Jurkat, Clone E6-1 (cell line): ENCODE measurements at places on chromosomes 12 and 14.

- DNase-seq: peak; percentile 7
These were observed 5.9 kb downstream of the PSEN1 start for GRCh38 chr14:73142216-73142615.

GRCh38 chr14:21476523-21476924 is 235 bp downstream of the RAB2B start:
- DNase-seq: no peak

- DNase-seq: no peak
These were observed 18.6 kb upstream of the MDM1 start for GRCh38 chr12:68350753-68351152.

- DNase-seq: no peak
These were observed 79.2 kb downstream of the CCDC88C start for GRCh38 chr14:91338379-91338778.

GRCh38 chr12:100940503-100940902 is 145.9 kb downstream of the ANO4 start:
- no peak for DNase-seq

- DNase-seq: no peak
These were observed 46.0 kb downstream of the YEATS4 start for GRCh38 chr12:69405566-69405865.

- DNase-seq: no peak
These were observed 38.9 kb upstream of the BDKRB2 start for GRCh38 chr14:96165493-96166436.

DNA sequence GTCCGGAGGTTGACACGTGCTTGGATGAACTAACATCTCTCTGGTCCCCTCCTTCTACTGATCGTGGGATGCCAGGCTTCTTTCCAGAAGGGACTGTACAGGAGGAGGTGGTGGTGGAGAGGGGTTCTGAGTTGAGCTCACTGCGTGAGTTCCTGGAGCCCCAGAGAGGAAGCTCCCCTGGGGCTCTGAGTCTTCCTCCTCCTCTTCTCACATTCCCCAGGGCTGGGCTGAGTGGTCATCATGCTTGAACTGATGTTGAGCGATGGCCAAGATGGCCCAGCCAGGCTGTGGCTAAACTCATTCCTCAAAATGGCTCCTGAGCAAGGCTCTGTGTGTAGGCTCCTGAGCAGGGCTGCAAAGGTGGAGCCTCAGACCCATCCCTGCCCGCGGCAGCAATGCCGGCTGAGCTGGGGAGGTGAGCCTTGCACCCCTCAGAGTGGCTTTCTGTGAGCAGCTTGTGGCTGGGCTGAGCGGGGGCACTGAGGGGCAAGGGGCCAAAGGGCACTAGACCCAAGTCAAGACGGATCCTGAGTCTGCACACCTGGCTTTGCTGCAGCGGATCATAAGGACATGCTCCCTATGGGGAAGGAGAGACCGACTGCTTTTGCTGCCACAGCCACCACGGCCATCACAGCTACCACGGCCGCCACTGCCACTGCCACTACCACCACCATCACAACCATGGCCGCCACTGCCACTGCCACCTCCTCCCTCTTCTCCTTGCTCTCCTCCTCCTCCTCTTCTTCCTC is 35.4 kb downstream of the MEG3 start:
- no peak for DNase-seq

DNA sequence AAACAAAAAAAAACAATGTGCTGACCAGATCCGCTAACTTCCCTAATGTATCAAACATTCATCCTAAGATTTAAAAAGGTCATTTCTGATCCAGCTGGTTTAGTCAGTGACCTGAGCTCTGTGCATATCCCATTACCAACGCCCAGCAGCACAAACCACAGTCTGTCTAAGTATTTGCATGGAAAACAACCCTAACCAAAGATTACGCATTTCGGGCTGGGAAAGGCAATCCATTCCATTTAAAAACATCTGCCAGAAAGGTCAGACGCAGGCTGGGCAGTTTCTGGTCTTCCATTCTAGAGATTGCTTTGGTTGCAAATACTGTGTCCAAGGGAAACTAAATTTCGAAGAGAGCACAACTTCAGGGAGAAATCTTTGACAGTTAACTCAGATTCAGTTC is 234.9 kb downstream of the FLRT2 start:
- DNase-seq: no peak

DNA sequence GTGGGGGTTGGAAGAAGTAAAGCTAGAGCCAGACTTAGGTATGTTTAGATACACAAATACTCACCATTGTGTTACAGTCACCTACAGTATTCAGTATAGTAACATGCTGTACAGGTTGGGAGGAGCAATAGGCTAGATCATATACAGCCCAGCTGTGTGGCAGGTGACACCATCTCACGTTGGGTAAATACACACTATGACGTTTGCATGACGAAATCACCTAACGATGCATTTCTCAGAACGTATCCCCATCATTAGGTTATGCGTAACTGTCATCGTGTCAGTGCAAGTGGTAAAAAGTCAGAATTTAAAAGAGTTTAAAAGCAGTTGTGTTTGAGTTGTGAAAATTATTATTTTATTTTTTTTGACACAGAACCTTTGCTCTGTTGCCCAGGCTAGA is 167.1 kb downstream of the APAF1 start:
- no peak for DNase-seq

GRCh38 chr12:54868690-54869089 is 14.4 kb downstream of the MUCL1 start:
- DNase-seq: no peak

DNA sequence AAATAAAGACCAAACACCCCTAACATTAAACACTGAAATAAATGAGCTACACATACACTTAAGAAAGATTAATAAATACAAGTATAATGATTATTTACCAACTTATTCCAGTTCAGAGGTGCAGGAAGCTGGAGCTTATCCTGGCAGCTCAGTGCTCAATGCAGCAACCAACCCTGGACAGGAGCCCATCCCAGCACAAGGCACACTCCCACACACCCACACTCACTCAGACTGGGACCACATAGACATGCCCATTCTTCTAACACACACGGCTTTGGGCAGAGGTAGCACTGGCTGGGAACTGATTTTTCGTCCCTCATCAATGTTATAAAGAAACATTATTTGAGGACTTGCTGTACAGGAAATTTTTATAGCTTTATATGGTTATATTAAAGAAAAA is 797.4 kb downstream of the RPS29 start:
- DNase-seq: no peak

GRCh38 chr14:102930138-102930752 is 7.8 kb downstream of the AMN start:
- DNase-seq: no peak

GRCh38 chr12:66268562-66268961 is 33.7 kb upstream of the HELB start:
- no peak for DNase-seq

- no peak for DNase-seq
These were observed 2.0 kb upstream of the NTF3 start for GRCh38 chr12:5429741-5430557.

GRCh38 chr12:11134305-11134704 is at the start of gene TAS2R30:
Gene TAS2R30 (minus strand): TSS chr12:11134644. CDS start chr12:11134244, 400 bp downstream.
- no peak for DNase-seq

DNA sequence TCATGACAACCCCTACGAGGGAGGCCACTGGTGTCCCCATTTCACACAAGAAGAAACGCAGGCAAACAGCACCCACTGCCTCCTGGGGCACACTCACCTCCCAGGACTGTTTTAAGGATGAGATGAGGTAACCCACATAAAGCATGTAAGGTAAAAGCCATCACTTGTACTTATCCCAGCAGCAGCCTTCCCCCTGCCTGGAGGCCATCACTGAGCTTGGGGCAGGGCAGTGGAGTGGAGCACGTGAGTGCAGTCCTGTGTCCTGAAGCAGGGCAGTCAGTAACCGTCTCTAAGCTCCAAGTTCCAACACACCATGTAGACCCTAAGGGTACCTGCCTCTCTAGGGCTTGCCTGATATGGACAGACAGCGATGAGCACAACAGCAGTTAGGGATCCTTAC is 1.7 kb downstream of the POLE start:
- DNase-seq: no peak

GRCh38 chr12:21221778-21222177 is 90.8 kb downstream of the SLCO1B1 start:
- DNase-seq: no peak

DNA sequence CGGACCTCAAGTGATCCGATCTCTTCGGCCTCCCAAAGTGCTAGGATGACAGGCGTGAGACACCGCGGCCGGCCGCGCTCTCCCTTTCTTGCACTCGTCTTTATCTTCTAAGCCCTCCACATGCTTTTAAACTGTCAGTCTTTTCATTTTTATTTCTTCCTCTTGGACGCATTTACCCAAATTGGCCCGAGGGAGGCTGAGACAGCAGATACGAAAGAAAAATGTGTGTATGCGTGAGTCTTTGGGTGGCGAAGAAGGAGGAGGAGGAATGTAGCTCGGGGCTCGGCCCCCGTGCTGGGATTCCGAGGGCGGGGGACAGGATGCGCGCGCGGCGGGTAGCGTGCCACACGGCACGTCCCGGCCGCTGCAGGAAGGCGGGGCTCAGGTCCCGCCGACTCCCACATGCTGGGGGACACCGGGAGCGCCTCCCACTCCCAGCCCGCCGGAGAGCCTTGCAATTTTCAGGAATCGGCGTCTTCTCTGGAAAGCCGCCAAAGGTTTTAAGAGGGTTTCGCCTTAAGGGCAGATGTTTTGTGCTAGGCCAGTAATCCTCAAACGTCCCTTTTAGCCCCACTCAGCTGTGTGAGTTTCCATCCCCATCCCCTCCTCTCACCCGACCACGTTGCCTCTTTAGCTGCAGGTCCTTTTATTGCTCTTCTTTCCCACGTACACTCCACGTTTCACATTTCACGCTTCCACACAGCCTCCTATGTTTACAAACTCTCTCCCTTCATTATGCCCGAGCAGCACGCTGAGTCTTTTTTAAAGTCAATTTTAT is 34.7 kb upstream of the SLC2A3 start:
- DNase-seq: peak; percentile 59

GRCh38 chr12:108918206-108918605 is 38.3 kb downstream of the DAO start:
- DNase-seq: no peak

GRCh38 chr12:116226026-116226425 is 51.5 kb downstream of the MED13L start:
- no peak for DNase-seq

- DNase-seq: peak; percentile 39
These were observed 435 bp downstream of the FOXM1 start for GRCh38 chr12:2876431-2877046.

DNA sequence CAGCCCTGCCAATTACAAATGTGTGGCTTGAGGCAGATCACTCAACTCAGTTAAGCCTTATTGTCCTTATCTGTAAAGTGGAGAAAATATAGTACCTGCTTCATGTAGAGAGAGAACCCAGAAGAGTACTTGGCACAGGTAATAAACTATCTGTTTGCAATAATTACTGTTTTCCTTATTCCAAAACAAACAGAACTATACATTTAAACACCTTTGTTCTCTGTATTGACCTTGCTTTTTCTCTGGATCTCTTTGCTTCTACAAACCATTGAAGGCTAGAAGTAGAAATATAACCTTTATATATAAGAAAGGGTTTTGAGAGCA is 70.8 kb upstream of the SRSF5 start:
- DNase-seq: no peak

- DNase-seq: no peak
These were observed 53.8 kb downstream of the MOK start for GRCh38 chr14:102251161-102251560.

- DNase-seq: no peak
These were observed 136.5 kb upstream of the TMCC3 start for GRCh38 chr12:94786906-94787305.

DNA sequence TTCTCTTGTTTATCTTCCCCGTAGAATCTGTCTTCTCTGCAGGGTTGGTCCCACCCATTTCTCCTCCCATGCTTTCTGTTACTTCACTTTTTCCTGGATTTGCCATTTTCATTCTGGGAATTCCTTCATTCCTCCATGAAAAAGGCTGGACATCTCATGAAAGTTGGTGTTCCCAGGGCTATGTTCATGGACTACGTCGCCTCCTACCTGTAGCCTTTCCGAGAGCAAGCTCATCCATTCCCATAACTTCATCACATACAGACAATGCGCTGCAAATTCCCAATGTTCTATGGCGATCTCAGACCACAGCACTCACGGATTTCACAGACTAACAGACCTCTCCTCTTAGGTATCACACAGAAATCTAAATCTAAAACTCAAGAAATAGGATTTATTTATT is 217.1 kb downstream of the EXOC5 start:
- no peak for DNase-seq

DNA sequence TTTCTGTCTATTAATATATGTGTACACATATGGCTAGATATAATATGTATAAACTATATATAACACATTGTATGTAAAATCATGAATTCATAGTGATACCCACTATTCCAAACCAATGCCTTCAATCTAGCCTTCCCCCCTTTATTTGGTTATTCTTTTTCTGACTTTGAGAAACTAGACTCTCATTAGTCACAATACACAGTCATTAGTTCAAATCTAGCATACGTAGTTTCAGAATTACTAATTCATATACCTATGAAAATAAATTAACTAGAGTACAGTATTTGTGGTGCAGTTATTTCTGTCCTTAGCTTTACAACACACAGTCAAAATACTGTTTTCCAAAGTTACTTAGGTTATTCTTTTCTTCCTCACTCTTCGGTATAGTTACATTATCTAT is 268.2 kb downstream of the DPF3 start:
- no peak for DNase-seq

- peak; percentile 35 for DNase-seq
These were observed 34.5 kb downstream of the USP44 start for GRCh38 chr12:95516757-95517156.

DNA sequence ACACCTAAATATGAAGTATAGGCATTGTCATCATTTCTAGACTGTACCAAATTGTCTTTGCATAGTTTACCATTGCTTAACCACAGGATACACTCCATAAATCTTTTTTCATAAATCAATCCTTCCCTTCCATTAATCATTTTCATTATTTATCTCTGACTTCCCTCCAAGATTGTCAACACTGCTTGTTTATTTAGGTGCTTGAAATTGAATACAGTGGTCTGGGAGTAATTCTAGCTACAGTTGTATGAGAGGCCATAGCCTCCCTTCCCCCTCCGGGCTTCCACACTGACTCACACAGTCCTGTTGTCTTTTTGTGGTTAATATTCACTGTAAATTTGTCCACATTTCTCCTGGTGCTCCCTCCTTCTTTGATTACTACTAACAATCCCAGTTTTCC is 114.2 kb upstream of the ARID2 start:
- no peak for DNase-seq

DNA sequence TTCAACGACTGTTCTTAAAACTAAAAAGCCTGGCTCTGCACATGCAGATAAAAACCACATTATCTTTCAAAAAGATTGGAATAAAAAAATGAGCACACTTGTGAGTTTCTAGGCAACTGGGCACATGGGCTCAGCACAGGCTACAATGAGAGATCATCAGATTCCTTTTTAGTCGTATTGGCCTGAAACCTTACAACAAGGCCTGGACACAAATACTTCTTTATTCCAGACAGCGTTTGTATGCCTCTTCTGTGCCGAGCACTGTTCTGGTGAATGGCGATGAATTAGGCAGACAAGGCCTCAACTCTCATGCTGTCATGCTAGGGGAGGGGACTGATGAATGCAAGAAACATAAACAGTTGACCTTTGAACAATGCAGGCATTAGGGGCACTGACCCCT is 463.0 kb downstream of the AACS start:
- no peak for DNase-seq

GRCh38 chr14:61472801-61473376 is 151.5 kb downstream of the PRKCH start:
- peak; percentile 87 for DNase-seq

GRCh38 chr12:88945051-88945732 is 364.9 kb upstream of the KITLG start:
- no peak for DNase-seq
